NCI-H1694 (cell line): ENCODE measurements at places on chromosomes 2 and 18.
A peak's percentile ranks its signal among the peaks of the same experiment; 100 is the strongest.

- no peak for DNase-seq
These were observed 31.7 kb downstream of the INPP4A start for GRCh38 chr2:98476192-98476868.

- DNase-seq = no peak
These were observed 621.6 kb upstream of the LRRTM1 start for GRCh38 chr2:80926168-80926567.

DNA sequence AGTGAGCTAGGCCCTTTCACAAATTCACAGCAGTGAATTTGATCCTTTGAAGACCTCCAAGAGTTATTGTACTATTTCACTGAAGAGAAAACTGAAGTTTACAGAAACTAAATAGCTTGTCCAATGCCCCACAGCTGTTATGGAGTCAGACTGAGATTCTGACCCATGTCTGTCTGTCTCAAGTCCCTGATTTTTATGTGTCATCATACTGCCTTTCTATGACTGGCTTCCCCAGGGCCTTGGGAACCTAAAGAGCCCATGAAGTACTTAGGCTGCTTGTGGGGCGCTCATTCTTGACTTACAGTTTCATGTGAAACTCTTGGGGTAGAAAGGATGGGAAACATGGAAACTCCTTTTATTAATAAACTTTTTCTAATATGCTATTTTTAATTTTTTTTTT, 107.7 kb downstream of the ATL2 start:
- DNase-seq = no peak

GRCh38 chr2:48854681-48855080, 99.2 kb upstream of the LHCGR start:
- no peak for DNase-seq

- no peak for DNase-seq
These were observed 374.3 kb downstream of the SLC4A3 start for GRCh38 chr2:220001751-220002150.

- DNase-seq = no peak
These were observed 15.6 kb upstream of the KLF11 start for GRCh38 chr2:10027660-10028330.

DNA sequence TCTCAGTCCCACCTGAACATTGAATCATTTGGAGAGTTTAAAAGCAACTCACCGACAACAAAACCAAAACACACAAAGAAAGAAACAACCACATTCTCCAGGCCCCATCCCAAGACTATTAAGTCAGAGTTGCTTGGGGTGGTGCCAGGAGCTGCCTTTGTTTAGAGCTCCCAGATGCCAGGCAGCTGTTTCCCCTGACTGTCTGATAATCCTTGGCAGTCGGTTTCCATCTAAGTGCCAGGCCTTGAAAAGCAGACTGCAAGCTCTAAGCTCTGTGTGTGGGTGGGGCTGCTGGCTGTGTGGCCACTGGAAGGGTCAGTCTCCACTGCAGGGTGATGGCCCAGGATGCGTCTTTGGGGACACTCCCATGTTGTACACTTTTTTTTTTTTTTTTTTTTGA, 255.3 kb upstream of the AGAP1 start:
- DNase-seq = peak; percentile 76

GRCh38 chr2:120265006-120265405, 12.4 kb downstream of the RALB start:
- no peak for DNase-seq

DNA sequence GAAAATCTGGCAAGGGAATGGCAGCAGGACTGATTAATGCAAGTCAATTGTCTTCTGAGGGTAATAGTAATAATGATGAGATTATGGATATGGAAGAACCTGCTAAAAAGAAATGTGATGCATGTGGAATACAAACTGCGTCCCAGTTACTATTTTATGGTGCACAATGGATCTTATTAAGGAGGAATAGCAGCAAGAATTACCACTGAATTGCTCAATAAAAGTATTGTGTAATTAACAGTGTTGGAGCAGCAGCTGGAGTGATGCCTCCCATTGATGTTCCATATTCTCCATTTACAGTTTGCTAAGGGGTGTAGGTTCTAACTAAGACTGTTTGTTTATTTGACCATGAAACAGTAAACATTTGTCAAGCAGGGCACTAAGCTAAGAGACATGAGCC, 167.9 kb downstream of the HRH4 start:
- DNase-seq = no peak

DNA sequence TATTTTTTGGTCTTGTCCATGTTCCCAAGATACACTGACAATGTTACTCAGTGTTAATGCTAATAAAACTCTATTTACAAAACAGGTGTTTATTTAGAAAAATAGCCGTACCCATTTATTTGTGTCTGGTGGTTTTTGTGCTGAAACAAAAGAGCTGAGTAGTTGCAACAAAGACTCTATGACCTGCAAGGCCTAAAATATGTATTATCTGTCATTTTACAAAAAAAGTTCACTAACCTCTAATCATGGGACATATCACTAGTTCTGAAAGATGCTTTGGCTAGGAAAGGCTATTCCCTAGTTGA, 59.2 kb upstream of the SLC25A52 start:
- DNase-seq = no peak

- DNase-seq = no peak
These were observed 224.1 kb upstream of the CCDC150 start for GRCh38 chr2:196415384-196415783.

- DNase-seq = no peak
These were observed 87.7 kb downstream of the ZAP70 start for GRCh38 chr2:97801028-97801427.

GRCh38 chr2:56522605-56523089, 338.9 kb downstream of the CCDC85A start:
- peak; percentile 70 for DNase-seq

DNA sequence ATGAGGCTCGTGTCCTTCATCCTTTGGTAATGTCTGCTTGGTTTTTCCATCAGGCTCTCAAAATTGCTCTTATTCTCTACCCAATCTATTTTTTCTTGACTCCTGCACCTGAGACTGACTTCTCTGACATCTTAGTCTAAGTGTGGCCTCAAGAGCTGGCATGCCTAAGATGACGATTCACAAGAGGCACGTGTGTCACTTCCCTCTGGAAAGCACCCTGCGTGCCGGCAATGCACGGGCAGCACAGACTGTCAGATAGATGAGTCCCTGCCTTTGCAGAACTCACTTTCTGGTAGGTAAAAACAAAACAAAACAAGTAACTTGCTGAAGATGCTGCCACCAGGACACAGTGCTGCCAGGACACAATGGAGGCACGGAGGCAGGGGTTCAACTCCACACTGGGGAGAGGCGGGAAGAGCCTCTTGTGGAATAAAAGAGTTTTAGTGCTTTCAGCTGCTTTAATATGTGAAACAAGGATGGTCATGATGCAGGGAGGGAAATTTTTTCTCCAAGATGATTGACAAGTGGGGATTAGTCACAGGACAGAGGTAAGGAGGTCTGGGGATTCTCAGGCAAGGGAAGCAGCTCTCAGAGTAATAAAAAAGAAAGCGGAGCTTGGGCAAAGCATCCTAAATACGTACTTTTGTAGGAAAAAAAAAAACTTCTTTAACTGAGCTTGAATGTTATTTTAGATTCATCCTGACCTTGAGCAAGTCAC, 27.3 kb downstream of the CYB5A start:
- no peak for DNase-seq

DNA sequence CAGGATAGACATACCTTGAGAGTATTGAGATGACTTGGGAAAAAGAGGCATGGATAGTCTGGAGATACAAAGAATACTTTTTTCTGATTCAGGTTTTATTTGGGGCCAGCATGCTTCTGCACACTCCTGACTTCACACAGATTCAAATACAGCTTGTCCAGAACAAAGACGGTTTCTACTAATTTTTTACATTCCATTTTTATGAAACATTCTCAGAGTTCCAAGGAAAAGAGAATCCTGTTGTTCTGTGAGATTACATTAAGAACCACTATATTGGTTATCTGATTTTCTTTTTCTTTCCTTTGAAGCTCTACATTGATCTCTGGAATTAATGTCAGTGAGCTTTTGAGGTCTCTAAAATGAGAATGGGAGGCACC, 41.0 kb downstream of the PTPRM start:
- no peak for DNase-seq
